ENCODE measurements at places on chromosomes 2 and 18.

DNA sequence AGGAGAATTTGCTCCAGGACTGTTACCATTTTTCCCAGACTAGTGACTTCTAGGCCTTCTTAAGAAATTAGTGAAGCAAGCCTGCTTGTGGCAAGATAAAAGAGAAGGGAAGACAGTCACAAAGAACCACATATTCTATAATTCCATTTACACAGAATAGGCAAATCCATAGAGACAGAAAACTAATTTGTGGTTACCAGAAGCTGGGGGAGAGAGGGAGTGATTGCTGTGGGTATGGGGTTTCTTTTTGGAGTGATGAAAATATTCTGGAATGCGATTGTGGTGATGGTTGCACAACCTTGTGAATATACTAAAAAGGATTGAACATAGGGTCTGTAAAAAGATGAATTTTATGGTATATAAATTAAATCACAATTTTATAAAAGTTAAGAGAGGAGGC lies 37.5 kb upstream of the SIX2 start:
- DNase-seq = no peak

GRCh38 chr2:46652514-46653170 lies 173.3 kb downstream of the TMEM247 start:
- DNase-seq = no peak

DNA sequence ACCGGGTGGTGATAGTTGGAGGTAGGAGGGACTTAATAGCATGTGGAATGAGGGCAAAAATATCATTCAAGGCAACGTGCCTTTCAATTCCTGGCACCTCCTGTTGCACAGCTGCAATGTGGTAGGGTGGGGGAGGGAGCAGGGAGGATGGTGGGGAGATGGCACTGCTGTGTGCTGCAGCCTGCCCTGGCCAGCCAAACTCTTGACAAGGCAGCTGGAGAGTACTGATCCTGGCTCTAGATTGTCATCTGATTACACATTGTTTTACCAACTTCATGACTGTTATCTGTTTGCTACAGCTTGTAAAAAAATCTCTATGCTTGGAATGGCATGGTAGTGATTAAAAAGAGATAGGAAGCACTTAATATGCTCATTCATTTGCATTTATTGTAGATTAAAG lies 47.7 kb downstream of the PLCL1 start:
- DNase-seq = no peak

DNA sequence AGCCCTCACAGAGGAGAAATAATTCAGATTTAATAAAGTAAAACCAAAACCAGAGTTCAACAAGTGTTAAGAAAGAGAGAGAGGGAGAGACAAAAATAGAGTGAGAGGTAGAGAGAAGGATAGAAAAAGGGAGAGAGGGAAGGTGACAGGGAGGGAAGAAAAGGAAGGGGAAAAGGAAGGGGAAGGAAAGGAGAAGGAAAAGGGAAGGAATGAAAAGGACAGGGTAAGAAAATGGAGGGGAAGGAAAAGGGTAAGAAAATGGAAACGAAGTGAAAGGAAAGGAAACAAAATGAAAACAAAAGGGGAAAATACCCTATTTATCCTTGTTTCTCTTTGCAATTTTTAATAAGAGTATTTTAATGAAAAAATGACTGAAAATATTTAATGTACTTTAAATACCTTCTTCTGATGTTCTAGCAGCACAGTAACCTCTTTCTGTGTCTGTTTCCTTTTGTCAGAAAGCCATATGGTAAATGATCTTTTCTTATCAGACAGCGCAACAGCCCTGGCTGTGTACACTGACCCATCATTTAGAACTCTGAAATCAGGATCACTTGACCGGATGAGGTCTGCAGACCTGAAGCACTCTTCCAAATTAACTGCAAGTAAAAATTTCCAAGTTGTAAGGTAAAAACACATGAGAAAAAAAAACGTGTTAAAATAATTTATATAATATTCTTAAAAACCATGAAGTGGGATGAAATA lies 11.8 kb downstream of the DSC3 start:
- no peak for DNase-seq

DNA sequence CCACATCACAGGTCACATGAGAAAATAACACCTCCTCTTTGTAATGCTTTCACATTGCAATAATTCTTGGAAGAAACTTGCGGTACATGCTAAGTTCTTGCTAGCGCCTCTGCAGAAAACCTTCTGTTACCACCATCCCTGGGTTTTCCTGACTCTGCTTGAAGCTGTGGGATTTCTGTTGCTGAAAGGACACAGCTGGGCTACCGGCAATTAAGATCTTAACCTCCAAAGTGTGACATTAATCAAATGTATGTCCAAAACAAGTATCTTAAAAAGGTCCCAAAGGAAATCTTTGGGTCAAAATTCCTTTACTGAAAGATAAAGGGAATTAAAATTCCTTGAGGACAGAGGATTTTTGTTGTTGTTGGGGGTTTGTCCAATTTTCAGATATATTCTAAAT lies 7.5 kb downstream of the CCBE1 start:
- DNase-seq = no peak

DNA sequence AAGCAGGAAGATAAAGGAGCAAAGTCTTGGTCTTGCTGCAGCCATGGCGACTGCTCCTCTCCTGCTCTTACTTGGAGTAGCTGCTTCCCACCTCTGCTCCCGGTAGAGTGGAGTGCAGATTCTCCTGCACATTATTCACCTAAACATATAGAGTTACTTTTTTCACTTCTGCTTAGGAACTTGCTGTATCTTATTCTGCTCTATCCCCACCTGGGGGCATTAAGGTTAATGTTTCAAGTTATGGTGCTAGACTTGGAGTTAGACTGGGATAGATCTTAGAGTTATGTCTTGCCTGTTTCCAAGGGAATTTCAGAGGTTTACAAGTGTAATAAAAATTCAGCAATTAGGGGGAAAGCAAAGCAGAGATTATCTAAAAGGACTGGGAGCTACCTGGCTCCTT lies 144.2 kb downstream of the SETBP1 start:
- DNase-seq = no peak

DNA sequence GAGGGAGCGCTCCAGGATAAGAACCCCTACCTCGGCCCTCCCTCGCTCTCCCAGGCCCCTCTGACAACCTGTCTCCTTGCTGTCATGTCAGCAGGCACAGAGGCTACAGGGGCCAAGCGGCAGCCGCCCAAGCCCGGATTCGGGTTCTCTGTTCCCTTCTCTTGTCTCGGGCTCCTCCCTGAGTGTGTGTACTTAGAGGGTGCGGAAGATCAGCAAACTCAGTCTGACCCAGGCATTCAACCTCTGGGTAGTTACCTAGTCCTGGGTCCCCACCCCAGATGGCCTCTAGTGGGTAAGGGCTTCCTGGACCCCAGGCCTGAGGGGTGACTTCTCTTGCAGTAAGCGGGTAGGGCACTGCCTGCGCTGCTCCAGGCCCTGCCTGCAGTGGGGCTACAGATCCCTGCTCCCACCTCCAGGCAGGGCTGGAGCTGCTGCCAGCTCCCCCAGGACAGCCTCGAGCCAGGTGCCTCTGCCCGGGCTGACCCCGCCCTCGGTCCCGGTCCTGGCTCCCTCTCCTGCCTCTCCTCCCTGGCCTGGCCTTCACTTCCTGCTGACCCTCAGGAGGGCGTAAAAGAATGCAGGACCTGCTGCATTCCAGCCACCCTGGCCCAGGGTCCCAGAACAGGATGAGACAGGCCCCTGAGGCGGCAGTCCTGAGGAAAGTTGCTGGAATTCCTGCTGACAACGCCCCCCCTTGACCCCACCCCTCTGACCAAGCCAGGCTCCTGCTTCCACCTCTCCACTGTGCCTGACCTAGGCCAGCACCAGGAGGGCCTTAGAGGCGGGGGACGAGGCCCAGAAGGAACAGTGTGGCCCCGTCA lies 22.0 kb downstream of the GPC1 start:
- peak; percentile 82 for DNase-seq

DNA sequence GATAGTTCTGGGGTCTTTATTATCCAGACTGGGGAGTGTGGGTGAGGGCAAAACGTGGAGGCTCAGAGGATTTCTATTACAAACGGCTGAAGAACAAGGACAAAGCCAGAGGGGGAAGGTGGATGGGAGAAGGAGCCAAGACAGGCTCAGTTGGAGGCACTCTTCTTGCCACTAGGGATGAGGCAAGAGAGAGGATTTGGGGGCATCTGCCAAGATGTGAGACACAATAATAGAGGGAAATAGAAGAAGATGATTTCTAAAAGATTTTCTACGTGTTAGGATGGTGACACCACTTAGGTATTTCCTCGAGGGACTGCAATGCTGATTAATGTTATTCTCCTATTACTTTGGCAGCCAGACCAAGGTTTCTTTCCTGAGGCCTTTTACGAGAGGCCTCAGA lies 71.8 kb downstream of the APOB start:
- no peak for DNase-seq

- DNase-seq = no peak
These were observed 18.9 kb upstream of the WDR33 start for GRCh38 chr2:127829845-127830246.
